Activated T-helper 17 cell treated with anti-CD3 and anti-CD28 coated beads, Interleukin-2, amount 50 U/mL, for 72 hours (primary cell): ENCODE measurements at places on chromosomes 16 and 17. TPM values are rescaled to one million over a fixed set of nuclear protein-coding genes. Genes with fewer than 3 reads are reported as not detected.

Gene PLEKHG4
- total RNA-seq, result 29.0 TPM

Gene TBC1D3C
- not detected for total RNA-seq

Gene G6PC1
- total RNA-seq, result not detected

Gene LYZL6
- not detected for total RNA-seq

Gene AGRP
- total RNA-seq, result not detected

Gene GPR139
- not detected for total RNA-seq

Gene PNMT
- total RNA-seq, result not detected

Gene C16orf46
- total RNA-seq, result 0.54 TPM

Gene ESRP2
- total RNA-seq, result 0.13 TPM

Gene KRT20
- total RNA-seq, result not detected

Gene TRPV2
- total RNA-seq, result 35.4 TPM

Gene PHF23
- 43.5 TPM for total RNA-seq

DNA sequence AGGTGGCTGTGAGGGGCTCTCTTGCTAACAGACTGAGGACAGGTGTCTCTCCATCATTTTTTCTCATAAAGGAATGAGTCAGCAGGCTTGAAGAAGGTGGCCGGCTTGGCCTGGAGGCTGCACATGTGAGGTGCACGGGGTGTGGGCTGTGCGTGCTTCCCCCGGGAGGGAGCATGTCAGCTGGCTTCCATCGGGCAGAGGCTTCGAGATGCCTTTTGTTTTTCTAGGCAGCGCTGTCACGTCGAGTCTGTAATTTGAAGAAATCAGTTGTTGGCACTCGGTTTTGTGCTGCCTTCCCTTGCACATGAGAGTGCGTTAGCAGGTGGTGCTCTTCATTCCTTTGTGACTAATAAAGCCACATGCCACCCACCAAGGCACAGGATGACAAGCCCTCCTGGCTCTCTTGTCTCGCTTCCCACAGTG lies 89.7 kb downstream of the NPIPB11 start:
- H3K4me1 ChIP-seq, result no peaks in the 10 kb centered on the region
- no peak overlapping the region for H3K4me3 ChIP-seq
- H3K27ac ChIP-seq, result no peak overlapping the region
- H3K27me3 ChIP-seq, result no peaks in the 10 kb centered on the region
- no peaks in the 10 kb centered on the region for H3K36me3 ChIP-seq

- no peaks in the 10 kb centered on the region for H3K27me3 ChIP-seq
- H3K27ac ChIP-seq, result peak overlapping the region; percentile 51
- ATAC-seq, result peak; percentile 95
- peak overlapping the region; percentile 34 for H3K4me3 ChIP-seq
- peaks cover 13% of the 10 kb centered on the region for H3K4me1 ChIP-seq
Observed at GRCh38 chr16:56477096-56477878, 25.9 kb downstream of the OGFOD1 start.

- H3K27ac ChIP-seq, result no peak overlapping the region
- no peaks in the 10 kb centered on the region for H3K4me1 ChIP-seq
- H3K4me3 ChIP-seq, result no peak overlapping the region
- H3K36me3 ChIP-seq, result no peaks in the 10 kb centered on the region
- ATAC-seq, result no peak
Observed at GRCh38 chr17:71649941-71650350, 470.9 kb upstream of the SOX9 start.

DNA sequence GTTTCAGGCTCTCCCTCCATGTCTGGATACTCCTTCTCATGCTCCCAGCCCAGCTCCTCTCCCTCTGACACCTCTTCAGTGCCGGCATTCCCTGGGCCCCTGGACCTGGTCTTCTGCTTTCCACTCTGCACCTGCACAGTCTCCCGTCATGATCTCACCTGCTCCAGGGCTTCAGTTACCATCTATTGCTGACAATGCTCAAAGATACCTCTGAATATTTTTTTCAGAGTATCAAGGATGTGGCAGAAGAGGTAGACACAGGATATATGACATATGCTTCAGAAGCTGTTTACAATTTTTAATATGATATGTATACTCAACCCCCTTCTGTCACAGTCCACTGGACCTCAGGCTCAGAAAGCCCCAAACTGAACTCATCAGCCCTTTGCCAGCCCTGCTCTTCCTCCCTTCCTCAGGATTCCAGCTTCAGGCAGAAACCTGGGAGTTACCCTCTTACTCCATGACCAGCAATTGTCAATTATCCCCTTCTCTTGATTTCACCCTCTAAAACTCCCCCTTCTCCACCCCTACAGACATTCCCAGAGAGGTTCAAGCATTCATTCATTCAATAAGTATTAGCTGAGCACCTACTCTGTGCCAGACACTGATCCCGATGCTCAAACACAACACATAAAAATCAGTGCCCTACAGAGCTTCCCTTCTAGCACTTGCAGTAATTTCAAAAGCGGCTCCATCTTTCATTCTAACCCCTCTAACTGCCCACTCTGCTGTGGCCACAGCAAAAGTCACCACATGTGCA lies 7.8 kb upstream of the MLLT6 start:
- H3K36me3 ChIP-seq, result peaks cover 17% of the 10 kb centered on the region
- H3K4me1 ChIP-seq, result peaks cover 41% of the 10 kb centered on the region
- H3K27me3 ChIP-seq, result no peaks in the 10 kb centered on the region
- no peak for ATAC-seq
- peak overlapping the region; percentile 53 for H3K27ac ChIP-seq

DNA sequence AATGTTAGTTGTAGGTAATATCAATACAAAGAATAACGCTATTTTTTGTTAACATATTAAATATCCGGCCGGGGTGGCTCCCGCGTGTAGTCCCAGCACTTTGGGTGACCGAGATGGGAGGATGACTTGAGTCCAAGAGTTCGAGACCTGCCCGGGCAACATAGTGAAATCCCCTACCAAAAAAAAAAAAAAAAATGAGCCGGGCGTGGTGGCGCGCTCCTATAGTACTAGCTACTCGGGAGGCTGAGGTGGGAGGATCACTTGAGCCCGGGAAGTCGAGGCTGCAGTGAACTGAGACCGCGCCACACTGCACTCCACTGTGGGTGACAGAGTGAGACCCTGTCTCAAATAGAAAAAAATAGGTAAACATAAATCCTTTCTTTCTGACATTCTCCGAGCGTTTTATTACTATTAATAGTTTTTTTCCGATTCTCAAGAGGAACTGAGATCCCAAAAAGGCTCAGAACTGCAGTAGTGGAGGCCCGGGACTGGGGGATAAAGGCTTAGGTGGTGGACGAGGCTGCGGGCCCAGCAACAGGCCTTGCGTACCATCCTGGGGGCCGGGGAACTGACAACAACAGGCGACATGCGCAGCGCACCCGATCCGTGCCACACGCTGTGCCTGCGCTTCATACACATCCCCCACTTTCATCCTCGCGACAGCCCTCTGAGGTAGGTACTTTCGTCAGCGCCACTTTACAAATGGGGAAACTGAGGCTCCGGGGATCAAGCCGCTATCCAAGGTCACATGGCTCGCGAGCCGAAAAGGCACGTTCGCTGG lies 919 bp downstream of the N4BP1 start:
- peaks cover 28% of the 10 kb centered on the region for H3K4me1 ChIP-seq
- peak; percentile 10 for ATAC-seq
- H3K27me3 ChIP-seq, result no peaks in the 10 kb centered on the region
- peaks cover 7% of the 10 kb centered on the region for H3K36me3 ChIP-seq

DNA sequence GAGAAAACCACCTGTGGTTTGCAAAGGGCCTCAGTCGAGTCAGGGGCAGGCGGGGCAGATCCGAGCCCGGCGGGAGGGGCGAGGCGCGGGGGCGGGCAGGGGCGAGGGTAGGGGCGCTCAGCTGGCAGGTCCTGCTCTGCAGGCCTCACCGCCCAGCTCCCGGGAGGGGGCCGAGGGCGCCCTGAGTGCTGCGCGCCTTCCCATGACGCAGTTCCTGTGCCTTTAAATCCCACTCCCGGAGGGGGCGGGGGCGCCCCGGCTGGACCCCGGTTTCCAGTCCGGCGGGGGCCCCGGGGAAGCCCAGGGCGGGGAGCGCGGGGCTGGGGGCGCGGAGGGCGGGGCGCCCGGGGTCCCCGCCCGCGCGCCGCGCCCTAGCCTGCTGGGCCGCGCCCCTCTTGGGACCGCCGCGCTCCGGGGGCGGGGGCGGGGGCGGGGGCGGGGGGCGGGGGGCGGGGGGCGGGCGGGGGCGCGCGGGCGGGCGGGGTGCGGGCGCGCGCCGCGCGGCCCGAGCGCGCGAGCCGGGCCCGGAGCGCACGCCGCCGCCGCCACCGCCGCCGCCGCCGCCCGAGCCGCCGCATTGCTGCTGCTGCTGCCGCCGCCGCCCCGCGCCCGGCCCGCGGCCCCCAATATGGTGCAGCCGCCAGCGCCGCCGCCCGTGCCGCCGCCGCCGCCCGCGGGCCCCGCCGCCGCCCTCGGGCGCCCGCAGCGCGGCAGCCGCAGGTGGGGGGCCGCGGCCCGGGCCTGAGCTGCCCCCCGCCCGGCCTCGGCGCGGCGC lies at the start of gene JPH3:
Gene JPH3, plus strand, starts transcription at position 508 of the 775 bp plus-strand sequence. CDS start 639 bp downstream, outside the sequence.
- H3K4me1 ChIP-seq, result no peaks in the 10 kb centered on the region
- ATAC-seq, result no peak
- H3K4me3 ChIP-seq, result peak within 1 kb of the TSS; percentile 58
- no peaks in the 10 kb centered on the region for H3K36me3 ChIP-seq
- H3K27me3 ChIP-seq, result peaks cover 35% of the 10 kb centered on the region
- no peak within 1 kb of the TSS for H3K27ac ChIP-seq

GRCh38 chr16:608019-608418 lies 18.2 kb downstream of the RAB40C start:
- no peaks in the 10 kb centered on the region for H3K27me3 ChIP-seq
- H3K27ac ChIP-seq, result peak overlapping the region; percentile 71
- ATAC-seq, result peak; percentile 98
- H3K36me3 ChIP-seq, result no peaks in the 10 kb centered on the region
- peaks cover 15% of the 10 kb centered on the region for H3K4me1 ChIP-seq
- H3K4me3 ChIP-seq, result peak overlapping the region; percentile 53

- no peak for ATAC-seq
- H3K36me3 ChIP-seq, result no peaks in the 10 kb centered on the region
- H3K27ac ChIP-seq, result no peak overlapping the region
- peaks cover 7% of the 10 kb centered on the region for H3K27me3 ChIP-seq
- no peaks in the 10 kb centered on the region for H3K4me1 ChIP-seq
- no peak overlapping the region for H3K4me3 ChIP-seq
Observed at GRCh38 chr16:71501547-71501946, 12.4 kb upstream of the ZNF19 start.

DNA sequence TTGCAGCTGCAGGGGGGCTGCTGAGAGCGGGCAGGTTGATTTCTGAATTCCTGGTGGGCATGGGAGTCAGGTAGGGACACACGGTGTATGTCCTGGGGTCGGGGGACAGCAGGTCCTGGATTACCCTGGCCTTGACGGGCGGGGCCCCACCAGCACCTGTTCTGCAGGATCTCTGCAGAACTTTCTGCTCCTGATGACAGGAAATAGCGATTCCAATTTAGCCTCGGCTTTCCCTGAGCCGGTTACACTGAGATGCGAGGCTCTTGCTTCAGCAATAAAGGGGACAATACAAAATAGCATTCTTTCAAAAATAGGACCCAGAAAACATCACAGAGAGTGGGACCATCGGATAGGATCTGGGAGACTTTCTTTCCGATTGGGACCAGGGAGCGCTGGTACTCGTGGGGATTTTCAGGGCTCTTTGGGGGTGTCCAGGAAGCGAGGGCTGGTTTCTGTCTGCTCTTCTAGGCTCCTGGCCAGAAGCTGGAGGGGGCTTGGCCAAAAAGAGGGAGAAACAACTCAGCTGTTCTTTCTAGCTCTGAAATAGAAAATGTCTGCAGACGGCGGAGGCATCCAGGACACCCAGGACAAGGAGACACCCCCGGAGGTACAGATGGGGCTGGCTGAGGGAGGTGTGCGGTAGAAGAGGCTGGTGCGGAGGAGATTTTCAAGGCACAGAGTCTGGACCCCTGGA lies 642 bp downstream of the ZNF205 start:
- peaks cover 4% of the 10 kb centered on the region for H3K27me3 ChIP-seq
- no peaks in the 10 kb centered on the region for H3K4me1 ChIP-seq
- no peaks in the 10 kb centered on the region for H3K36me3 ChIP-seq
- ATAC-seq, result no peak
- no peak overlapping the region for H3K27ac ChIP-seq

GRCh38 chr17:47257651-47258339 lies 4.2 kb downstream of the ITGB3 start:
- H3K36me3 ChIP-seq, result no peaks in the 10 kb centered on the region
- peaks cover 9% of the 10 kb centered on the region for H3K4me1 ChIP-seq
- ATAC-seq, result no peak

- H3K4me3 ChIP-seq, result no peak overlapping the region
- H3K4me1 ChIP-seq, result no peaks in the 10 kb centered on the region
Observed at GRCh38 chr17:70912716-70913485, 743.6 kb downstream of the KCNJ2 start.

DNA sequence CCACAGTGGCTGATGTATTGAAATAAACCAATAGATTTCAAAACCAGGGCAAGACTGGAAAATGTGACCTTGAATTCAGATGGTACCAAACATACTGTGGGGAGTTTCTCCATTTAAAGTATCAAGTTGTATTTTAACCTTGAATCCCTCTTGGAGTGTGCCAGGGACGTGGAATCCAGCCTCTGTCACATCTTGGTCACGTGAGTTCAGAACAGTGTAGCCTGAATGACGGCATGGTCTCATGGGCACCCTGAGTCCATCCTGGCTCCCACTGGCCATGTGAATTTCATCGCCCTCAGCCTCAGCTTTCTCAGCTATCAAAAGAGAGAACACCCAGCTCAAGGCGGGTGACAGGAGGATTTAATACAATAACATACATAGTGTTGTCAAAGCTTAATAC lies 6.8 kb downstream of the ZNF771 start:
- no peak for ATAC-seq
- H3K27ac ChIP-seq, result no peak overlapping the region
- H3K4me3 ChIP-seq, result no peak overlapping the region

- ATAC-seq, result no peak
- no peaks in the 10 kb centered on the region for H3K4me1 ChIP-seq
- peaks cover 42% of the 10 kb centered on the region for H3K27me3 ChIP-seq
- H3K27ac ChIP-seq, result no peak overlapping the region
- no peak overlapping the region for H3K4me3 ChIP-seq
- H3K36me3 ChIP-seq, result no peaks in the 10 kb centered on the region
Observed at GRCh38 chr16:8572919-8573724, 17.2 kb downstream of the TMEM114 start.

DNA sequence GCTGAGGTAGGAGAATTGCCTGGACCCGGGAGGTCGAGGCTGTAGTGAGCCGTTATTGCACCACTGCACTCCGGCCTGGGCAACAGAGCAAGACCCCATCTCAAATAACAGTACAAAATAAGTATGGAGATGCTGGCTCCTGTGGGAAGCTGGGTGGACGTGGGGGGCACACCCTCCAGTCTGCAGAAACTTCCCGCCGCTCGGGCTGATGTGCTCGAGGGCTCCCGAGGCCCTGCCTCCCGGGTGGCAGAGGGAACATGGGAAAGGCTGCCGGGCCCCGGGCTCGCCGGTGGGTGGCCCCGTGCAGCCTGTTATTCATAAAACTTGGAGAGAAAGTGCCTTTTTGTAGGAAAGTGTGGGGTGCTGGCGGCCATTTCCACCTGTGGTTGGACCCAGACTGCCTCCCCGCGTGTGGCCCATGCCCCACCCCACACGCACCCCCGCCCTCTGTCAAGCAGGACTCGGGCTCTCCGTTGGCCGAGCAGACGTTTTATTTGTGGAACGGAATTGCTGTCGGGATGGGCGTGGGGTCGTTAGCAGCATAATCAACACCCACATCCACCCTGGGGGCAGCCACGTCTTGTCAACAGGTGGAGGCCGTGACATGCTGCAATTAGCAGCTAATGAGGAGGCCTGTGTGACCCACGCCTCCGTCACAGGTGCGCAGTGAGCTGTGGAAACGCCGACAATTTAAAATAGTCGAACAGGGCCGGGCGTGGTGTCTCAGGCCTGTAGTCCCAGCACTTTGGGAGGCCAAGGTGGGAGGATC lies 7.4 kb upstream of the CIAO3 start:
- ATAC-seq, result no peak
- H3K27me3 ChIP-seq, result no peaks in the 10 kb centered on the region
- no peaks in the 10 kb centered on the region for H3K4me1 ChIP-seq
- no peaks in the 10 kb centered on the region for H3K36me3 ChIP-seq
- no peak overlapping the region for H3K4me3 ChIP-seq
